ENCODE measurements at places on chromosomes 7 and 10.

GRCh38 chr10:68543004-68543918, 15.9 kb upstream of the SLC25A16 start:
- no peak for DNase-seq

GRCh38 chr10:18583575-18584270, 67.7 kb downstream of the NSUN6 start:
- DNase-seq: no peak

DNA sequence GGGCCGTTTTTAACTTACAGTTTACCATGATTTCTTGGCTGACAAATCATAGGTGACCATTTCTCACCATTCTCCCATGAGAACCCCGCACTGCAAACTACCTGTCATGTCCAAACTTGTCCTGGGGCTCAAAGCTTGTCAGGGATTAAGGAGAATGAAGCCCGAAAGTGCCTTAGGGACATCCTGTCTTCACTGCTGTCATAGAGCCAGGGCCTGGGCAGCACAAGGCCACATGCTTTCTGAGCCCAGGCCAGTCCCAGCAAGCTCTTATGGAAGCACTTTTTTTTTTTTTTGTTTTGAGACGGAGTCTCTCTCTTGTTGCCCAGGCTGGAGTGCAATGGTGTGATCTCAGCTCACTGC, 33.9 kb downstream of the CCM2 start:
- DNase-seq: no peak

DNA sequence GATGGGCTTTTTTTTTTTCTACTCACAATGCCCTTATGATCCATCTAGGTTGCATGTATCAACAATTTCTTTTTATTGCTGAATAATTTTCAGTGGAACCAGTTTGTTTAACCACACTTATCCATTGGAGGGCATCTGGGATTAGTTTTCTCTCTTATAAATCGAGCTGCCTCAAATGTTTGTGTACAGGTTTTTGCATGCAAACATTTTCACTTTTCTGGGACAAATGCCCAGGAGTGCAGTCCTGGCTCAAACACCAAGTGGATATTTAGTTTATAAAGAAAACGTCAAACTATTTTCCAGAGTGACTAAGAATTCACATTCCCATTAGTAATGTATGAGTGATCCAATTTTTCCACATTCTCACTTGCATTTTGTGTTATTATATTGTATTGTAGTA, 313.4 kb downstream of the CXCL12 start:
- DNase-seq: no peak

- DNase-seq: no peak
Measured at GRCh38 chr7:503575-504111, 16.0 kb downstream of the PDGFA start.

DNA sequence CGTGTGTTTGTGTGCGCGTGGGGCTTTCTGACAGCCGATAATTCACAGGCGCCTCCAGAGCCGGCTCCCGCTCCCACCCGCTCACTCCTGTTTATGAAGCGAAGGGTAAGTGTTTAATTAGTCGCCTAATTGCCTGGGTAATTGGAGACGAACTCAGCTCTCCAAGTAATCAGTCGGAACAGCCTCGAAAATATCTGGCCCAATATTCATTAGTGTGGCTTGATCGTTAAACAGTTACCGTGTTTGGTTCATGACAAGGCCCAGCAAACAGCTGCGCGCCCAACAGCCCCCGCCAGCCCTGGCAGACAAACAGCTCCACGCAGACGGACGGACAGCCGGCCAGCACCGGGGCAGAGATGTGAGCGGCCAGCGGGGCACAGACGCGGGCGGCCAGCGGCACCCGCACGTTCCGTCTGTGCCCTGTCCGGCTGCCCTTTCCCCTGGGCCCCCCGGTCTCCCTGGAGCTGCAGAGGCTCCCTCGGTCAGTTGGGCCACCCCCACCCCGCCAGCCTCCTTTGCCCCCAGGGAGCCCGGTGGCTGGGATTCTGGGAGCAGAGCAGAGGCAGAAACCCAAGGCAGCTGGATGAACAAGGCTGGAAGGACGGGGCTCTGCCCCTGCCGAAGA, 98.2 kb downstream of the UNCX start:
- DNase-seq: no peak
